ENCODE measurements at places on chromosomes 1 and 21.
A peak's percentile ranks its signal among the peaks of the same experiment; 100 is the strongest.

- DNase-seq, result no peak
Measured at GRCh38 chr1:97603776-97604175, 317.1 kb downstream of the DPYD start.

DNA sequence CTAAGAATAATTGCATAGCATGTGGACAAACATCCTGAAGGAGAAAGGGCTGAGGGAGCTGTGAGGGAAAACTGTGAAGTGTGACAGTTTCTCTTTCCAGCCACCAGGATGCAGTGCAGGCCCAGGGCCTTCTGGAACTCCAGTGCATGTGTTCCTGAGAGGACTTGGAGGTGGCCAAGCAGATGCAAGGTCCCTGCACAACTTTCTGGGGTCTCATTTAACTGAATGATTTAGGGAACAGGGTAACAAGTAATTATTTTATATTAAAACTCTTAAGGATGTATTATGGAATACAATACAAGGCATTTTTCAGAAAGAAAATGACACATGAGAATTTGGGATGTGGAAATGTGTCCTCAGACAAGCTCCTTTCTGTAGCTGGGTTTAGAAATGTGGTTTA, 61.2 kb upstream of the MCOLN3 start:
- no peak for DNase-seq

DNA sequence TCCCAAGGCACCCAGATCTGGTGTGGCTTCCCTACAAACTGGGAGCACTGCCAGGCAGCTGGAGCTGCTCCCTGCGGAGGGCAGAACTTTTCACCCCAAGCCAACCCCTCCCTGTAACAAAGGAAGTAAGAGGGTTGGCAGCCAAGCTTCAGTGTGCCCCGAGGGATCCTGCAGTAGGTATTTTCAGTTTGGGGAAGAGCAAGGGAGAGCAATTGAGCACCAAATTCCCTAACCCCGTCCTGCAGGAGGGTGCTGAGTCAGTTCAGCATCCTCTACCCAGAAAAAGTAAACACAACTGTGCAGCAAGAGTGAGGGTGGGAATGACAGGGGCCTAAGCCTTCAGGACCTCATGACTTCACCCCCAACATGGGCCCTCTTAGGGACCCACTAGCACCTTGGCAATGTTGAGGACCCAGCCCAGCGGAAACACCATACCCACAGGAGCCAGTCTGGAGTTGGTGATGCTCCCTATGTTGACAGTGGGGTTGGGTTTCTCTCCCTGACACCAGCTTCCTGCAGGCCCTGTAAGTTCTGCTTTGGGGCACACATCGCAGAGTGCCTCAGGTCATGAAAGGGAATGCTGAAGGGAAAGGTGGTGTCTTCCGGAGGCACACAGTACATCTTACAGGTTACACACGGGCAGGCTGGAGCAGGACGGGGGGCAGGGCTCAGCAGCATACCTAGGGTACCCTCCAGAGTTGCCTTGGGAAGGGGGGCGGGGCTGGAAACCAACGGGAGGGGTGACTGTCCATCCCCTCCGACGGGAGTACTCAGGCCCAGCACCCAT, 14.8 kb downstream of the SH3BP5L start:
- DNase-seq, result peak; percentile 90

DNA sequence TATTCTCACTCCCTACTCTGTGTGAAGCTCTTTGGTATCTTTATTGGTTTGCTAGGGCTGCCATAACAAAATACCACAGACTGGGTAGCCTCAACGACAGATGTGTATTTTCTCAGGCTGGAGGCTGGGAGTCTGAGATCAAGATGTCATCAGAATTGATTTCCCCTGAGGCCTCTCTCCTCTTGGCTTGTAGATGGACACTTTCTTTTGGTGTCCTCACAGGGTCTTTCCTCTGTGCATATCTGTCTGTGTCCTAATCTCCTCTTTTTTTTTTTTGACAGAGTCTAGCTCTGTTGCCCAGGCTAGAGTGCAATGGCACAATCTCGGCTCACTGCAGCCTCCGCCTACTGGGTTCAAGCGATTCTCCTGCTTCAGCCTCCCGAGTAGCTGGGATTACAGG, 71.4 kb upstream of the KCNJ6 start:
- no peak for DNase-seq

DNA sequence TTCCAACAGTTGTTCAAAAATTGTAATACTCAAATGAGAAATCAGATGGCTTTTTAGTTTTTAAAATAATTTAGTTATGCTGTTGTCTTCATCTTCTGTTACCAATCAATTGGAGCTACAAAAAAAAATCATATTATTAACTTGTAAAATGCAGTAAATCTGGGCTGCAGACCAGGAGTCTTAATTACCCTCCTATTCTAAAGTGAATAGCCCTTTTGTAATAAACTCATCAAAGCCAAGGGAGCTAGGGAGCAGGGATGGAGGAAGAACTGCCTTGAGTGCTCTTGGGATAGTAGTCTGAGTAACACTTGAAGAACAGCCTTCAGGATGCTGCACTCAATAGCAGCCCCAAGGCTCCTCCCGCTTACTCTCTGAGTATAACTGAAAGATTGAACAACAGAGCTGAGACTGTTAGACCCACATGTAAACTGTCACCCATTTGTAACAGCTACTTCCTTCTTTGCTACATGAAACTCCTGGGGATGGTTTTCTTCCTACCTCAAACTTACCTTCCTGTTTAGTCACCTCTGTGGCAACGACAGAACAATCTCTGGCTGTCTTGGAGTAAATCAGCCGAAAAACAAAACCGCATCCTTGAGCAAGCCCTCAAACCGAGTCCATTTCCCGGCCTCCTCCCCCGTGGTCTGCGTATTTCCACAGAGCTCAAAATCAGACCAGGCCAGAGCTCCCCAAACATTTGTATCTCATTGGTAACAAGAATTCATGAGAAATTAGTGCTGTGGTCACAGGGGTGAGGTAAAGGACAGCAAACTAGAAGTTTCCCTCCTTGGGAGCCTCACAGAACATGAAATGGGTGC, 55.9 kb downstream of the CD58 start:
- no peak for DNase-seq

DNA sequence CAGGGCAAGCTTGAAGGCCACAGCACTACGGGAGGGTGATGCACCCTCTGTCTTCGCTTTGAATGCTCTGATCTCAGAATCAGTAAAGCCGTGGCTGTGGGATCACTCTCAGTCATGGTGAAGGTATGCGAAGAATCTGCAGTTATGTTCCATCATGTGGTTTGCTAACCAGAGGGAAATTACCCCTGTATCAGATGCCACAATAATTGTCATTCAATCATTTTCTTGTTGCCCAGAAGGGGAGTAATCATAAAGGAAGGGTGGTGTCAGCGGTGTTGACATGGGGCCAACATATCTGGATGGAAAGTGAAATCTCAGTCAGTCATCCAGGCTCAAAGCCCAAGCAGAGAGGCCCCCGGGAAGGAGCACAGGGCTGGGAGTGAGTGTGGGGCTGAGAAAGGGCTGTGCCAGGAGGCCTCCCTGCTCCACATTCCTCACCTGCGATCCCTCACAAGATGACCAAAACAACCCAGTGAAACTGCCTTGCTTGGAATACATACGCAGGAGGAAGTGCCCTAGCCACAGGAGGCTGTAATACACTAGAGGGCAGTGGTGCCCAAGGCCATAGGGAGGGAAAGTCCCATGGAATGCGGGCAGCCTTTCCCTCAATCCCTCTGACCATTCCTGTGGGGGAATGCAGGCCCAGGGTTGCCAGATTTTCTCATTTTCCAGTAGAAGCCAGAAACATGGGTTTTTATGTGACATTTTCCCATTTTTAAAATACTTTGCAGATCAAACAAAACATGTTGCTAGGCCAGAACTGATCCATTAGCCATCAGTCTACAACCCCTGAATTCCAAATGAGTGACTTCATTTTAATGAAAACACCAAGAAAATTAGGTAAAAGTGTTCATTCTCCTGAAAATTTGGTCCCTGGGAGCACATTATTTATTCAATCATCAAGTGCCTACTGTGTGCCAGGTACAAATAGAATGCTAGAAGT, 95.7 kb upstream of the VANGL1 start:
- no peak for DNase-seq

GRCh38 chr21:18986197-18986596, 582.6 kb upstream of the TMPRSS15 start:
- no peak for DNase-seq

DNA sequence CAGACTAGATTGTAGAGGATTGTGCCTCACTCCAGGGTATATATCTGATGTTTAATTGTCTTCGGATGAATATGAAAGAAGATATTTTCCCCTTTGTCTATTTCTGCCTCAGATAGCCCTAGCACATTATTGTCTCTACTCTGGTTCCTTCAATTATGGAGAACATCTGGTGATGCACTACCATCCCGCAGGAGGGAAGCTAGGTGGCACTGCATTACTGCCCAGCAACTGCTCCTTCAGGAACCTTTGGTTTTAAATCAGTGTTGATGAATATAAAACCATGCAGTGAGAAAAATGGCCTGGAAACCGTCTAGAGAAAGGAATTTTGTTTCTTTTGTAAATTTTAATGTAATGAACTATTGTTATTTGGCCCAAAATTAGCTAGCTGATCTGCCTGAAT, 68.5 kb downstream of the GPR88 start:
- DNase-seq, result no peak

GRCh38 chr21:33402001-33402979, 923 bp upstream of the IFNGR2 start:
- peak; percentile 96 for DNase-seq

- no peak for DNase-seq
Measured at GRCh38 chr1:222654849-222655248, 37.0 kb downstream of the MIA3 start.
